ENCODE measurements at places on chromosomes 3 and 15.

GRCh38 chr3:183233966-183234365 is 19.1 kb upstream of the B3GNT5 start:
- DNase-seq = no peak

DNA sequence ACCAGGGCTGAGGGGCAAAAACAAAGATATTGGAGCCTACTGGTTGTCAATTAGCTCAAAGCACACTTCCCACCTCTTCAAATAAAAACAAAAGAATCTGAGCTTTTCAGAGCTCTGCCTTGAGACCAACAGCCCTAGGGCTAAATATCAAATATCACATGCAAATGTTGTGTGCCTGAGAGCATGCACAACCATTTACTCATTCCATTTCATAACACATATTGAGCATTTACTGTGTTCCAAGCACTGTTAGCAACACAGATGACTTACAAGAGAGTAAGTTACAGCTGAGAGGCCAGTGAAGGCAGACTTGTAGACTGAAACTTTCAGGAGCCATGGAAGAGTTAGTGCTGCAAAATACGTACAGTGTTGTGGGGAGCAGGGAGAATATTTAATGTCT is 222.4 kb downstream of the CPNE4 start:
- no peak for DNase-seq

GRCh38 chr3:40071683-40072238 is 237.7 kb upstream of the EIF1B start:
- no peak for DNase-seq

GRCh38 chr3:155386919-155387318 is 93.4 kb upstream of the STRIT1 start:
- DNase-seq = no peak

DNA sequence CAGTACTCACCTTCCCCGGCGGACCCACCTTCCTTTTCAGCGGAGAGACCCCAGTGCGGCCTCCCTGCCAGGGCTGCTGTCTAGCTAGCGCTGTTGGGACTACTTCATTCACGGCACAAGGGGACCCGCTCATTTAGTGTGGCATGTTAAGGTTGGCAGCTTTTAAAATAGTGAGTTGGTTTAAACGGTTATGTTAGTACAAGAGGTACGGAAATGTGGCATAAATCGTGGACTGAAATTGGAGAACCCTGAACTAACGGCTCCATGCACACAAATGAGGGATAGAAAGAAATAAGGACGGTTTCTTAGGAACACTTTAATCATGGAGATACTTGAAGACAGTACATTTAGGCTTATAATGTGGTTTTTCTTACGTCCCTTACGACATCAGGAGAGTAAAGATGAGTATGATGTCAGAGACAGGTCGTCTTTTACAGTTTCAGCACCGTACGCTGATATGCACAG is 752 bp downstream of the CEP63 start:
- peak; percentile 33 for DNase-seq

- no peak for DNase-seq
Observed at GRCh38 chr3:72401005-72401545, 447.2 kb downstream of the SHQ1 start.

GRCh38 chr3:100030914-100031425 is 83.3 kb downstream of the FILIP1L start:
- no peak for DNase-seq

DNA sequence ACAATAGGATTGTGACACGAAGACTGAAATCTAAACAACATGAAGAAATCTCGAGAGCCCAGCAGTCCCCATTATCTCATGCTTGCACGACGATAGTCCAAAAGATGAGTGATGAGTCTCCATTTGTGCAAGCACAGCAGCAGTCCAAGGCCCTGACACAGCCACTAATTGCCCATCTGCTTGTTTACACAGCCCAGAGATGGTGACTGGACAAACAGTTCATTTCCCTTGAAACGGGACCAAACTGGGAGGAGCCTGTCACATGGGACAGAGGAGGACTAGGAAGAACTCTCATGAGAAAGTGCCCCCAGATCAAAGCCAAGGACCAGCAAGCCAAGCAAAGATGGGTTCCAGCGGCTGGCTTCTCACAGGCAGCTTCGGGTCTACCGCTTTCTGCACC is 121.0 kb downstream of the GREM1 start:
- DNase-seq = no peak

DNA sequence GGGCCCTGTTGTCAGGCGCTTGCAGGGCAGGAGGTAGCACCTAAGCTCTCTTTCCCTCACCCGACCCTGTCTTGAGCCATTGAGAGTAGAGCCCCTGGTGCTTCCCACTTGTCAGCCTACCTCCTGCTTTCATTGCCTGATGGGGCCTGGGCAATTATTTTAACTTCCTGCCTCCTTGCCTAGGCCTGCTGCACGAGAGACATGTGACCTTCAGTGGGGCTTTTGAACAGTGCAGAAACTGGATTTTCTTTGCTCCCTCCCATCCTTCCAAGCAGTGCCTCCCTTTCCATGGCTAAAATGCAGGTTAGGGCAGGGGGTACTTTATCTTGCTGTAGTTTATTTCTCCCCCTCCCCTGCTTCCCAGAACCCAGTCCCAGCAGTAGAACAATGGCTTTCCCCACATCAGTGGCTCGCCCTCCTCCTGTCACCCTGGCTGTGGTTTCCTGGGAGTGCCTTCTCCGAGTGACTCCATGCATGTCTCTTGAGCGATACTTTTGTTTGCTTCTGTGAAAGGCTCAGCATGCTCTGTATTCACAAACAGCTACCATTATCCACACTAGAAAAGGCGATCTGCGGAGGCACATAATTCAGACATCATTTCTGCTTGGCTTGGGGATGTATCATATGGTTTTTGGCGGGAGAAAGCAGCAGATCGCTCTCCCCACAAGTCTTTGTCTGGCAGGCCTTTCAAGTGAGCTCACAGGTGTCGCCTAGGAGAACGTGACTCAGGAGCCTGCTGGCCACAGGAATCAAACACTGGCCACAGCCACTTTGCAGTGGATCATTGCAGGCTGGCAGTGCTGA is 24.1 kb downstream of the PDIA5 start:
- DNase-seq = peak; percentile 91

GRCh38 chr15:38562278-38562677 is 2.3 kb downstream of the RASGRP1 start:
- DNase-seq = no peak

DNA sequence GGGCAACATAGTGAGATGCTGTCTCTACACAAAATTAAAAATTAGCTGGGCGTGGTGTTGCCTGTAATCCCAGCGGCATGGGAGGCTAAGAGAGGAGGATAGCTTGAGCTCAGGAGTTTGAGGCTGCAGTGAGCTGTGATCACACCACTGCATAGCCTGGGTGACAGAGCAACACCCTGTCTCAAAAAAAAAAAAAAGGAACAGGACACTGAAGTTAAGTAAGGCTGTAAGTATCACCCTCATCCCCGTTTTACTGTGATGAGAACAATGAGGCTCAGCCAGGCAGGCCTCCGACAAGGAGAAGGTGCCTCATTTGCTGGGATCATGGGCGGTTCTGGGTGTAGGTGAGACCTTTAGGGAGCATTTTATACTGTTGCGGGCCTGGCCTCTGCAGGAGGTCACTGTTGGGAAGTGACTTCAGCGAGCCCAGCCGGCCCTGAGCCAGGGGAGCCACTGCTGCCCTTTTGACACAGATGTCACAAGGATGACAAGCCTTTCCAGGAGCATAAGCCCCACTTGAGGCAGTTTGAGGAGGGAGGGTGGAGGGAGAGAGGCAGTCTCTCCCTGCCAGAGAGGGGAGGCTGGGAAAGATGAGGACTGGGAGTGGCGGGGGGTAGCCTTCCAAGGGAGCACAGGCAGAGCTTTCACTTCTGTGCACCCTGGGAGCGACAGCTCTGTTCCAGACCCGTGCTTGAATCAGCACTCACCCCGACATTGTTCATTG is 30.8 kb downstream of the IRAK2 start:
- no peak for DNase-seq

- no peak for DNase-seq
Observed at GRCh38 chr3:85495602-85496001, 536.8 kb downstream of the CADM2 start.
